ENCODE measurements at places on chromosomes 13 and 19.

- peaks cover 26% of the 10 kb centered on the region for H3K4me1 ChIP-seq
- no peak overlapping the region for H3K4me3 ChIP-seq
- DNase-seq = no peak
These were observed 22.6 kb downstream of the KLHL26 start for GRCh38 chr19:18659281-18660050.

DNA sequence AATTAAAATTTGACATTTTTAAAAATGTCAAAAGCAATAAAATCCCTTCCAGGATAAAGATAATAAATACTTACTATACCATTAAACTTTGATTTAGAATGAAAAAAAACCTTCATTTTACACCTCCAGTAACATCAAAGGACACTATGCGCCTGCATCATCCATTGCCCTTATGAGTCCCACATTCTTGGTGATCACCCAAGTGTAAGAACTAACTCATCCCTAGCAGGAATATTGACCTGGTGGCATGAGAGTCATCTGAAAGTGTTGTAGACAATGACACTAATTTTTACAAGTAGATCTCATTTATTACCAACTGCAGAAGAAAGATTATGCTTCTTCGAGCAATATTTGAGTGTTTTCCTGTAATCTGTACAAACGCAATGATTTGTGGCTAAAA lies 1128.9 kb downstream of the EFNB2 start:
- no peak overlapping the region for H3K27ac ChIP-seq
- H3K27me3 ChIP-seq = no peaks in the 10 kb centered on the region
- H3K4me1 ChIP-seq = no peaks in the 10 kb centered on the region
- no peaks in the 10 kb centered on the region for H3K36me3 ChIP-seq

GRCh38 chr13:19852766-19853165 lies 10.7 kb downstream of the ZMYM5 start:
- H3K36me3 ChIP-seq = peaks cover 5% of the 10 kb centered on the region
- peaks cover 16% of the 10 kb centered on the region for H3K4me1 ChIP-seq
- no peak for DNase-seq
- no peak overlapping the region for H3K27ac ChIP-seq
- no peak overlapping the region for H3K4me3 ChIP-seq
- no peaks in the 10 kb centered on the region for H3K27me3 ChIP-seq

DNA sequence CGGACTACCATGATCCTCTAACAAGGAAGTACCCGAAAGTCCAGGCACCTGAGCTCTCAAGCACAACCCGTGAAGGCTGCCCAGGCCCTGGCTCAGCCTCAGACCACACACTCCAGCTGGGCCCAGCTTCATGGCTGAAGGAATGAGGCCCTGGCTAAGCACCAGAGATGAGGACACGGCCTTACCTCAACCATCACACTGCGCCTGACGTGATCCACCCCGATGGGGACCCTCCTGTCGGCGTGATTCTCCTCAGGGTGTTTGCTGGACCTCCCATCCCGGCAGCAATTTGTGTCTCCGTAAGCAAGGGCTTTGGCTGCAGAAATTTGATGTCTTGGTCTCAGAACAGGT lies 56.5 kb downstream of the F2RL3 start:
- H3K27ac ChIP-seq = no peak overlapping the region
- H3K4me3 ChIP-seq = no peak overlapping the region
- no peaks in the 10 kb centered on the region for H3K36me3 ChIP-seq
- no peaks in the 10 kb centered on the region for H3K4me1 ChIP-seq
- no peak for DNase-seq
- H3K27me3 ChIP-seq = peaks cover 6% of the 10 kb centered on the region

DNA sequence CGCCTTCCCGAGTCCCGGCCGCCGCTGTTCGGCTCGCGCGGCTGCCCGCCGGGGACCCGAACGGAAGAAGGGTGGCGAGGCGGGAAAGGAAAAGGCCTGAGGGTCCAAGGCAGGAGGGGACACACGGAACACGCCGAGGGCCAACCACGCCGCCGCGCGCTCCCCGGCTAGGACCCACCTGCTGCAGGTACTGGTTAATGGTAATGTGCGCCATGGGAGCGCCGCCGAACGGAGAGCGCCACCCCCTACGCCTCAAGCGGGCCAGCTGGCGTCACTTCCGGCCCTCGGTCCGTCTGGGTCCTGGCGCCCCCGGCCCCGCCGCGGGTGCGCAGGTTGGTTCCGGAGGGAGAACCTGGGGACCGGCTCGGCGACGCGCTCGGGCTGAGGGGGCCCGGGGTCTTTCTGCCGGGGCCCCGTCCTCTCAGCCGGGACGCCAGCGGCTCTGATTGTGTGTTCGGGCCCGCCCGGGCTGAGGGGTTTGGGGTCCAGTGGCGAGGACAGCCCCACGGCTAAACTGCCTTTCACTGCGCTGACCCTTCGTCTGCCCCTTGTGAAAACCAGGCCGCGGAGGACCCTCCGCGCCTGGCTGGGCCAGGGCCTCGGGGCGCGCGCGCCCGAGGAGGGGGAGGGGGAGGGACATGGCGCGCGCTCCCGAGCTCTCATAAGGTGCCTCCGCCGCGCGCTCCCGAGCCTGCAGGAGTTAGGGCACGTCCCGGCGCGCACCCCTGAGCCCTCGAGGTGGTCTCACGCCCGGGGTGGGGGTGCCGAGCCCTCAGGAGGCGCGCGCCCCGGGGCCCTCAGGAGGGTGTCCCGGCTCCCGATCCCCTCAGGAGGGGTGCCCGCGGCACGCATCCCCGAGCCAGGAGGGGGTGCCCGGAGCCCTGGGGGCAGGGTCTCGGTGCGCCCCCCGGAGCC lies at the start of gene PCID2:
PCID2 (minus strand) TSS at position 249 of the 915 bp plus-strand sequence; CDS start at position 214, 35 bp downstream.
- H3K27me3 ChIP-seq = no peaks in the 10 kb centered on the region
- peak within 1 kb of the TSS; percentile 93 for H3K4me3 ChIP-seq
- peak; percentile 91 for DNase-seq

- peak; percentile 61 for DNase-seq
- H3K27me3 ChIP-seq = no peaks in the 10 kb centered on the region
- H3K4me1 ChIP-seq = no peaks in the 10 kb centered on the region
- H3K4me3 ChIP-seq = no peak overlapping the region
- H3K27ac ChIP-seq = no peak overlapping the region
- peaks cover 6% of the 10 kb centered on the region for H3K36me3 ChIP-seq
These were observed 41.5 kb downstream of the ZNF682 start for GRCh38 chr19:19997656-19998268.

DNA sequence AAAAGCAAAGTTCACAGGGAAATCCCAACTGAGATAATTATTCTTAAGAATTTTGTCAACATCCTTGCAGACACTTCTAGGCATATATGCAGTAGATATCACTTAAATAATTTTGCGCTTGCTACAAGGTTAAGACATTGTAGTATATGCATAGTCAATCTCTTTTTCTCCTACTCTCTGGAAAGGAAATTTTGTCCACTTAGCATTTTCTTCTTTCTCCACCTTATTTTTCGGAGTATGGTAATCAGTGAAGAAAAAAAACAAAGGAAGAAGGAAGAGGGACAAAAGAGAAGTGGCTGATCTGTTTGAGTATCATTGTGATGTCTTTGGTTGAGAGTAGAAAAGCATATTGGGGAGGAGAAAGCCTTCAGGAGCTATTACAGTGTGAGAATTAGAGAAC lies 104.6 kb downstream of the LACC1 start:
- H3K4me3 ChIP-seq = no peak overlapping the region
- H3K4me1 ChIP-seq = no peaks in the 10 kb centered on the region
- no peak for DNase-seq
- H3K36me3 ChIP-seq = no peaks in the 10 kb centered on the region

GRCh38 chr19:40284501-40285352 lies at the start of gene AKT2:
Gene AKT2 (minus strand): TSS chr19:40285345. CDS start chr19:40265267, 20,078 bp downstream.
- peaks cover 45% of the 10 kb centered on the region for H3K4me1 ChIP-seq
- H3K27me3 ChIP-seq = no peaks in the 10 kb centered on the region
- peaks cover 5% of the 10 kb centered on the region for H3K36me3 ChIP-seq
- H3K4me3 ChIP-seq = peak within 1 kb of the TSS; percentile 97
- peak; percentile 81 for DNase-seq
- peak within 1 kb of the TSS; percentile 95 for H3K27ac ChIP-seq

DNA sequence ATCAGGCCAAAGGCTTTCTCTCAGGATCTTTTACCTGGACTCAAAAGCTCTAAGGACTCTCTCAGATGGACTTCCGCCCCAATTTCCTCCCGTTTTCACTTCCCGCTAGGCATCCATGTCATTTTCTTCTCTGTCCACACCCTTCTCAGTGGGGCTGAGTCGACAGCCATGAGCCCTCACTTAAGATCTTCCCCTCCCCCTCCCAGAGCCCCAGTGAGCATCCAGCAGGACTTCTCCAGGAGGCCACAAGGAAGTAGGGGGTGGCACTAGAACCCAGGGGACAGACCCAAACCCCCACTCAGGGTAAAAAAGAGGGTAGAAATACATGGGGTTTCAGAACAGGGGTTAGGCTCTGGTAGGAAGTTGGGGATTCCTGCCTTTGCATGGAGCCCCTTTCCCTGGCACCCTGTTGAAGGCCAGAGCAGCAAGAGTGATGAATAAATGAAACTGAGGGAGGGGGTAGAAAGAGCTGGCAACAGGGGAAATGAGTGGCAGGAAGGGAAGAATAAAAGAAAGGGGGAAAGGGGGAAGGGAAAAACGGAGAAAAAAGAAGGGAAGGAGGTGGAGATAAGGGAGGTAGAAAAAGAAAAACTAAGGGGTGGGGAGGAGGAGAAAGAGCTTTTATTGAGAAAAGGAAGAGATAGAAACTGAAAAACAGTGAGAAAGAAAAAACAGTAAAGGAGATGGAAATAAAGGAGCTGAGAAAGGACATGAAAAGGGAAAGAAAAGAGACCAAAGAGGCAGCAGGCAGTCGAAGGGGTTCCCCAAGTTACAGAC lies 42.3 kb downstream of the DEDD2 start:
- H3K4me1 ChIP-seq = peaks cover 14% of the 10 kb centered on the region
- peaks cover 5% of the 10 kb centered on the region for H3K27me3 ChIP-seq
- H3K36me3 ChIP-seq = no peaks in the 10 kb centered on the region

GRCh38 chr13:51596541-51596940 lies 12.3 kb downstream of the WDFY2 start:
- no peak overlapping the region for H3K27ac ChIP-seq
- no peaks in the 10 kb centered on the region for H3K36me3 ChIP-seq
- H3K4me1 ChIP-seq = peaks cover 25% of the 10 kb centered on the region
- H3K4me3 ChIP-seq = no peak overlapping the region
- no peaks in the 10 kb centered on the region for H3K27me3 ChIP-seq

DNA sequence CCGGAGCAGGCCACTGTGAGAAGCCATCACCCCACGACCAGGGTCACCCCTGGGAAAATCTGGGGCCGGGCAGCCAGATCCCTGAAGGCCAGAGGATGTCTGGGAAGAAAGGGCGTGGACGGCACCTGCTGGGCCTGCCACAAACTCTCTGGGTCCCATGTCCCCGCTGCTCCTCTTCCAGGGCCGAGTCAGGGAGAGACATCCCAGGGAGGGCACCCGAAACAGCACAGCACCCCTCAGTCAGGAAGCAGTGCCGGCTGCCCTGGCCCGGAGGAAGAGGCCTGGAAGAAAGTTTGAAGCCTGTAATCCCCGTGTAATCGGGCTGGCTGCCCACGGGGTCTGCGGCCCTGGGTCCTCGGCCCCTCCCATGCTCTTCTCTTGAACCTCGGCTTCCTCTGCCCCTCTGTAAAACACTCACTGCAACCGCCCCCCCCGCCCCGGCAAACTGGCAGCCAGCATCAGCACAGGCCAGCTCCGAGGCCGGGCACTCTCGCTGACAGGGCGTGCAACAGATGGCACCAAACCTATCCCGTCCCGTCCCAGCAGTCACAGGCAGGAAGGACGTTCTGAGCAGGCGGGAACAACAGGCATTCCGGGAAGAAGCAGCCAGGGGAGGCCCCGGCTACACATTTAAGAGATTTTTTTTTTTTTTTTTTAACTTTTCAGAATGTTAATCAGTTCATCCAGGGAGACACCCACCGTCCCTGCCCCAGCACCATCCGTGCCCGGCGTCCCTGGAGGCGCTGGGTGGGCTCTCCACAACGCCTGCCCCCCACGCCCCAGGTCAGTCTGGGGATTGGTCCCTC lies 1.5 kb downstream of the SBNO2 start:
- H3K27ac ChIP-seq = peak overlapping the region; percentile 81
- H3K4me3 ChIP-seq = peak overlapping the region; percentile 90
- peaks cover 7% of the 10 kb centered on the region for H3K36me3 ChIP-seq
- DNase-seq = no peak
